ENCODE measurements at places on chromosomes 13 and 19.
A peak's percentile ranks its signal among the peaks of the same experiment; 100 is the strongest.

DNA sequence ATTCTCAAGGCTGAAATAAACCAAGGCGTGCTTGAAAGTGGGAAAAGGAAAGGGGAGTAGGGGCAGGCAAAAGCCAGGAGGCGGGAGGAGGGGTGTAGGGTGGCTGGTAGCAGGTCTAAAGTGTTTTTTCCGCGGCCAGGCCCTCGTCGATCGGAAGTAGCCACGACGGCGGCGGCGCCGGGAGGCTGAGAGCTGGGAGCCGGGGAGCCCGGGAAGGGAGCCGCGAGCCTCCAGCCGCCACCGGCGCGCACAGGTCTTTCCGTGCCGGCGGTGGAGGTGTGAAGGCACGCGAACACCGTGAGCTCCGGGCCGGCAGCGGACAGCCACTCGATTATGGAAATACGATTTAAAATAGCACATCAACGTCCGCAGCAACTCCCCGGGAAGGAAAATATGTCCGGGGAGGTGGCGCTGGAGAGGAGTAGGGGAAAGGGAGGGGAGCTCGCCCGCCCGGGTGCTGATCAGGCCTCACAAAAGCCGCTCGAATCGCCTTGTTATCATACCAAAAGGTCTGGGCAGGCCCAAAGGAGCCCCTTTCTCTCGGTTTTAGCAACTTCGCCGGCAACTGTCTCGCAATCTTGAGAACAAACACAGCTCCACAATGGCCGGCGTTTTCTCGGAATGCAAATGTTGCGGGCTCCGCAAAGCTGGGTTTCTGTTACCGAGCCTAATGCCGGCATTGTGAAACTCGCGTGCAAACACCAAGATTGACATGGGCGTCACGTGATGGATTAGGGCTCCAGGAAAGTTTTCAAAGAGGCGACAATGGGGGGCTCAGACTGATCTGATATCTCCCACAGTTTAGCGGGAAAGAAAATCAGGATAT is 2.9 kb upstream of the PCDH8 start:
- no peak for DNase-seq

DNA sequence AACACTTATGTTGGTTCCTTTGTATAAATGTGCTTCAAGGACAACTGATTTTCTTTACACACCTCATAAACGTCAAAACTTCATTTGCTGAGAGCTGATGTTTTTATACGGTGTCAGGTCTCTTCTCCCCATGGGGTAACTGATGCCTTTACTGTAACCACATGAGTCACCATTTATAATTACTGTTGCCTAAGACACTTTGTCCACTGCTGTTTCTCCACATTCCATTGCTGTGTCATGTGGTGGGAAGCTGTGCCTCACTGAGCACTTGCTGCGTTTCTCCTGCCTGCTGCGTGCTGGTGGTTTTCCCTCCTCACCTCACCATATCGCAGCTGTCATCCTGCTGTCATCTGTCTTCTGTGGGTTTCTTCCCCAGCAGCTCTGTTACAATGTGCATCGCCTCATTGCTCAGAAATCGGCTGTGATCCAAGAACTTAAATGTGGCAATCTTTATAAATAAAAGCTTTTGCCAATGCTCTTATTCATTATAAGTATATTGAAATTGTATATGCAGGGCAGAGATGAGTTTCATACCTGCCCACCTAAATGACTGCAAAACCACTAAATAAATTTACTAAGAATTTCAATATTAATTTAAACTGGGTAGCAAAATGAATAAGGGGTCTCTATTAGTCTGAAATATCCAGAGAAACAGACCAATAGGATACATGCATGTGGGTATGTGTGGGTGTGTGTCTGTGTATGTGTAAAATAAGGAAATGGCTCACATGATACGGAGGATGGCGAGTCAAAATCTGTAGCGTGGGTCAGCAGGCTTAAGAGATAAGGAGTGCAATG is 547.0 kb upstream of the SLITRK5 start:
- no peak for DNase-seq

GRCh38 chr13:93771782-93772181 is 545.2 kb downstream of the GPC6 start:
- no peak for DNase-seq

GRCh38 chr13:94640721-94641120 is 39.1 kb downstream of the GPR180 start:
- DNase-seq, result no peak

DNA sequence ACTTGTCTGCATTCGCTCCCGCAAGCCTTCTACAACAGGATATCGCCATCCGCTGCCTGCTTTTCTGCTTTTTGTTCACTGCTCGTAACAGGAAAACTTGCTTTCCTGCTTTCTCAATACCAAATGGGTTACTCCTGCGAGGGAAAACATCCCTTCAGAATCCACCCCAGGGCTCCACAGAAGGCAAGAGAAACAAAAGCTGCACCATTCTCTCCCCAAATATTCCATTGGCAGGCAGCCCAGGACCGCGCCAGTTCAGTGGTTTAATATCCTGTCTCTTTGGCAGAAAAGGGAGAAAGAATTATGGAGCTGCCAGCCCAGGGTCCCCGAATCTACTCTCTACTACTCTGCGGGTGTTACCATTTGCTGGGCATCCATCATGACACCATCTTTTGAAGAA is 84.7 kb upstream of the DOCK9 start:
- no peak for DNase-seq

- no peak for DNase-seq
Measured at GRCh38 chr19:47302249-47302648, 7.4 kb upstream of the C5AR1 start.

DNA sequence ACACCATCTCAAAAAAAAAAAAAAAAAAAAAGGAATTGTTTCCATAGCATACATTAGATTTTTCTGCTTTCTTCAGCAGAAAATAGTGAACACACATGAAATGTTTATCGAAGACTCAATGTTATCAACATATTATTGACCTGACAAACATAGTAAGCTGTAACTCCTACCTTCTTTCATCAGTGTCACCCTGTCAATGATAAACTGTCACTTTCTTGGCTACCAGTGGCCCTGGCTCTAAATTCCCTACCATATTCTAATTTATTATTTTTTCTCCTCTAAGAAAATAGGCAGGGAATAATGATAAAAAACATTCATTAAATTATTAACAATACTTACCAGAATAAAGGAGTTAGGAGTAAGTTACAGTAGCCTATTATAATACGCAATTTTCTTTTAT is 127.3 kb upstream of the KLHL1 start:
- no peak for DNase-seq

DNA sequence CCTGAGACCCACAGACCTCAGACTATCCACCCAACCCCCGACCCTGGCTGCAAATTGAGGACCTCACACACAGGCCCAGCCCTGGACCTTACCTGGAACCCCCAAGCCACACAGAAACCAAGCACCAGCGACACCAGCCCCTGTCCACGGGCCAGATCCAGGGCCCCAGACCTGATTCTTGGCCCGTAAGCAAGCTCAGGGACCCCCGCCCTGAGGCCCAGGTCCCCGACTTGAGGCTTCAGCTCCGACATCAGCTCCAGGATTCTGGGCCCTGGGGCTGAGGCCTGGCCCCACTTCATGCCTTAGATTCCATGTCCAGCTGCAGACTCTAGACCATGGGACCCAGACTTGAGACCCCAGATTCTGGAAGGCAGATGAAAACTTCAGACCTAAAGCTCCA is 6.3 kb downstream of the TTYH1 start:
- DNase-seq, result no peak

DNA sequence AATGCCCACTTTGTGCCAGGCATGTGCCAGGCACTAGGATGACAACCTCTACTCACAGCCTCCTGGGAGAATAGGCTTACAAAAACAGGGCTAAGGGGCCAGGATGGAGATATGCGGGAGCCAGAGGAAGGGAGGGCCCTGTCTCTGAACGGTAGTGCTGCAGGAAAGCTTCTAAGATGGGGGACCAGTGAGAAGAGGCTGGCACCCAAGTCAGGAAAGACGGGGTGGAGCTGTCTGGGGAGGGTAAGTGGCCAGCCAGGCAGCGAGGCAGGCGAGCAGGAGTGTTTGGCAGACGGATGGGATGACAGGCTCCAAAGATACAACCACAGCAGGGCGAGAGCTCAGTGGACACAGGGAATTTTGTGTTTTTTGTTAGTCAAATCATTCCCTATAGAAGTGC is 44.7 kb upstream of the GPI start:
- DNase-seq, result no peak

DNA sequence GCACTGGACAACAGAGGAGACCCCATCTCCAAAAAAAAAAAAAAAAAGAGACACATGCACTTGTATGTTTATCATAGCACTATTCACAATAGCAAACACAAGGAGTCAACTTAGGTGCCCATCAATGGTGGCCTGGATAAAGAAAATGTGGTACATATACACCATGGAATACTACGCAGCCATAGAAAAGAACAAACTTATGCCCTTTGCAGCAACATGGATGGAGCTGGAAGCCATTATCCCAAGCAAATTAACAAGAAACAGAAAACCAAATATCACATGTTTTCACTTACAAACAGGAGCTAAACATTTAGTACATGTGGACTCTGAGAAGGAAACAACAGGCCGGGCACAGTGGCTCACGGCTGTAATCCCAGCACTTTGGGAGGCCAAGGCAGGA is 155.7 kb downstream of the ABCC4 start:
- no peak for DNase-seq

- no peak for DNase-seq
Measured at GRCh38 chr13:105232006-105232405, 1303.5 kb downstream of the EFNB2 start.

DNA sequence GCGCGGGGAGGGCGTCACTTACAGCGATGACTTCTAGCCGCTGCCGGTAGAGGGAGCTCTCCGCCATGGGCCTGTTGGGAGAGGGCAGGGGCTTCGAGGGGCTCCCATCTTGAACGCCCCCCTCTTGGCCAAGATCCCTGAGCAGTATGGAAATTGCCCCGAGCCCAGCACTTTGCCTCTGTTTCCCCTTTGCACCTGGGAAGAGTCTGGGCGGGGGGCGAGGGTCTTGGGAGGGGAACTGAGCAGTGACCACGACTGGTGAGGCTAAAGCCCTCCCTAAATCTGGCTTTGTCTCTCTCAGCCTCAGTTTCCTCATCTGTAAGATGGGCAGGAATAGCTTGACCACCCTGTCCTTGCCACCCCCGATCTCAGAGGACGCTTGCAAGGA is 2.8 kb downstream of the PALM3 start:
- DNase-seq, result peak; percentile 58

- no peak for DNase-seq
Measured at GRCh38 chr13:90918536-90918935, 429.0 kb upstream of the MIR17HG start.

DNA sequence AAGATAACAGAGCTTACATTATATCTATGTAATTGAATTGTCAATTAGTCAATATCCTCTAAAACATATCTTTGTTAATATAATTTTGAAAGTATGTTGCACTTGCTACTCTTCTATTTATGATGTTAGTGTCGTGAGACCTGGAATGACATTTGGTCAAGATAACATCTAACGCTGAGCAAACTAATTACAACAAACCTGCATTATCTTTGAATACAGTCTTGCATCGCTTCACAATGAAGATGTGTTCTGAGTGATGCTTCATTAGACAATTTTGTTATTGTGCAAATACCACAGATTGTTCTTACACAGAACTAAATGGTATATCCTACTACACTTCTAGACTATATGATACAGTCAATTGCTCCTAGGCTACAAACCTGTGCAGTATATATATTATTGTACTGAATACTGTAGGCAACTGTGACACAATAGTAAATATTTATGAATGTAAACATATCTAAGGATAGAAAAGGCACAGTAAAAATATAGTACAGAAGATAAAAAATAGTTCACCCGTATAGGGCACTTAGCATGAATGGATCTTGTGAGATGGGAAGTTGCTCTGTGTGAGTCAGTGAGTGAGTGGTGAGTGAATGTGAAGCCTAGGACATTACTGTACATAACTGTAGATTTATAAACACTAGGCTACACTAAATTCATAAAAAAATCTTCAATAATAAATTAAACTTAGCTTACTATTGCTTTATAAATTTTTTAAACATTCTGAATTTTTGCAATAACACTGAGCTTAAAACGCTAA is 1773.8 kb downstream of the PCDH9 start:
- no peak for DNase-seq

- no peak for DNase-seq
Measured at GRCh38 chr13:27259831-27260230, 8.5 kb downstream of the RPL21 start.

DNA sequence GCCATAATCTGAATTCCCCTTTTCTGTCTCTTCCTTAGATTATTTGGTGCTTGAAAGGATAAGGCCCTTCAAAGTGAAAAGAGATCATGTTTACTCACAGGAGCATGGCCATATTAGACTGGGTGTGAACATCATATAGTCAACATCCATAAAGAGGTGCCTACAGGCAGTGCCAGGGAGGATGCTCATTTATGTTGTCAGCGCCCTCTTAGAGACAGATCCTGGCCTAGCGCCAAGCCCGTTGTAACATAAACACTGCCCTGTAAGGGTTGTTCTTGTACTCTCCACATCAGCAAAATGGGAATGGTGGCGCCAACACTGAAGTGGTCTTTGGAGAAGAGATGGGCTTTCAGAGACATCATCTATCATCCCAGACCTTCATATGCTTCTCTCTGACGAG is 16.1 kb downstream of the PCDH8 start:
- no peak for DNase-seq

GRCh38 chr13:23292586-23292985 is 111.8 kb downstream of the SGCG start:
- no peak for DNase-seq

DNA sequence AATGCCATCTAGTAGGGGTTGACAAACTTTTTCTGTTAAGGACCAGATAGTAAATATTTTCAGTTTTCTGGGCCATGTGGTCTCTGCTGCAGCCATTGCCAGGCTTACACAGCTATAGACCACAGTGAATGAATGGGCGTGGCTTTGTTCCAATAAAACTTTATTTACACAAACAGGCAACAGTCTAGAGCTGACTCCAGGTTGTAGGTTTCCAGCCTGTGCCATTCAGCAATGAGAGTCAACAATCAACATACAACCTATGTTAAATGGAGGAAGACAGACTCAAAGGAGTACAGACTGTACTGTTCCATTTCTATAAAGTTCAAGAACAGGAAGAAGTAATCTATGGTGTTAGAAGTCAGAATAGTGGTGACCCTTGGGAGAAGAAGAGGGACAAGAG is 15.2 kb upstream of the IZUMO2 start:
- no peak for DNase-seq

DNA sequence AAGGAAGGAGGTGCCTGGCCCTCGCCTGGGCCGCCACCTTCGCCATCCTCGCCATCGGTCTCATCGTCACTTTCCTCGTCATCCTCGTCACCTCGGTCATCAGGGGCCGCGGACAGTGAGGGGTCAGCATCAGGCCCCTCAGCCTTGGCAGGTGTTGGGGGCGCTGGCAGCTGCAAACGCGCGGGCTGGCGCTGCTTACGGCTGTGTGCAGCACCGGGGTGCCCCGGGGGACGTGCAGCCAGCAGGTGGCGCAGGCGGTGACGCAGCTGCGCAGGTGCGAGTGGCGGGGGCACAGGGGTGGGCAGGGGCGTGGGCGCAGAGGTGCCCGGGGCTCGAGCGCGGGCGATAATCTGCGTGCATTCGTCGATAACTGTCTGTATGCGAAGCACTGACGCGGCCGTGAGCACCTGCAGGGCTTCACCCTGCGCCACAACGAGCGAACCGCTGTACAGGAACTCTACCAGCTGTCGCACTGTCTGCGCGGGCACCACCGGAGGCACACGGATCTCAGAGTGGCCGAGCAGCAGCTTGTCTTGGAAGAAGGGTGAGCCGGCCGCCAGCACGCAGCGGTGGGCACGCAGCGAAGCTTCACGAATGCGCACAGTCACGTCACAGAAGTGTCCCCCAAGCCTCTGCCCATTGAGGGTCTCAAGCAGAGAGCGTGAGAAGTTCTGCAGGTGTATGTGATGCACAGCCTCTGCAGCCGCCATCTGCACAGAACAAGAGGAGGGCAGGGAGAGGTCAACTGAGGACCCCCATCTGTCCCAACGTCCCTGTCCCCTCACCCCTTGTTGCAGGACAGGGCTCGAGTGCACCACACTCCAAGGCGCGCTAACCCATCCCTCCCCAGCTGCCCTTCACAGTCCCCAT is 2.4 kb downstream of the ZBTB45 start:
- no peak for DNase-seq
